ENCODE measurements at places on chromosomes 16 and 17.

GRCh38 chr17:329784-330420 is 22.7 kb downstream of the RPH3AL start:
- no peak for DNase-seq

DNA sequence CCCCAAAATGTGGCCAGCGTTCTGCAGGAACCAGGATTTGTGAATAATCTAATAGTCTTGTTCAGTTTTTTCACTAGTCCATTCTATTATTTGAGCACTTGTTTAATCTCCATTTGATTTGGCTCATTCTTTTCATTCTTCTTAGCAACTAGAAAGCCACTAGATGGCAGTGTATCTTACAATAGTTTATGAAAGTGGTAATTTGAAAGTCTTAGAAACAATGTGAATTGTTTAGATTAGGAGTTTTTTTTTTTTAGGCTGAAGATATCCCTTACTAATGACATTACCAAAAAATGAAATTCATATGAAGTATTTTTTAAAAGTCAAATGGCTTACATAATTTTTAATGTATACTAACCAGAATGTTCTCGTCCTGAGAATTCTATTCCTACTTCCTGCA is 6.7 kb downstream of the ERI2 start:
- no peak for DNase-seq

- DNase-seq = no peak
These were observed 32.9 kb downstream of the SRCIN1 start for GRCh38 chr17:38572669-38573365.

GRCh38 chr16:71311553-71312158 is 22.5 kb upstream of the CMTR2 start:
- DNase-seq = no peak

DNA sequence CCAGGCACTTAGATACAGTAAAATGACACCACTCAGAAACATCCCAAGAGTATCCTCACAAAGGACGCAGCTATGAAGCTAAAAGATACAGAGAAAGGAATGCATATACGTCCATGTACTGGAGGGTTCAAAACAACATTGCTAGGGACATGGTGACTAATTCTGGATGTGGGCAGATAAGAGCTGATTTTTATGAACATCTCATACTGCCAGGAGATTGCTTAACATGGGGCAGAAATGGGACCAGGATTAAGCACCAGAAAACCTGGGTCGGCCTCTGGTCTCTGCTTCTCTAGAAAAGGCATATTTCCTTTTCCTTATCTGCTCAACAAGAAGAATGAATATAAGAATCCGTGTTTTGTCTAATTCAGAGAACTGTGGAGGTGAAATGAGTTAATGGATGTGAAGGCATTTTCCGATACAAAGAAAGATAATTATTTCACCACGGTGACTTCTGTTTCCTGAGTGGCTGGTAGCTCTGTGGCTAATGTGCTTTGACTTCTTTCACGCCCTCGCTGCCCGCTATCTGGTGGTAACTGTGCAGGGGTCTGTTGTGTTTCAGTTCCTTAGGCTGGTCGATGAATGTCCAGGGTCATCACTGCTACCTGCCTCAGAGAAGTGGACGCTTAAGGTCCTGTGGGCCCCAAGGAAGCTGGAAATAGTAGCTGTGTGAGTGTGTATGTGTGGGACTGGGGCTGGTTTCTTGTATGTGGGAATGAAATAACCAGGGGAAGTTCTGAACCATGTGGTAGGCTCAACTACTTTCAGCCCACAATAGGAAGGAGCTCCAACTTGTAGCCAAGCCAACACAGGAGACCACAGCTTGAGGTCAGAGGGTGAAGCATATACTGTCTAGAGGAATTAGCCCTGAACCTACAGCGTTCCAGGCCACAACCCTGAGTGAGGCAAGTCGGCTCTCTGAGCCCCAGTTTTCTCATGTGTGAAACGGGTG is 15.8 kb upstream of the CCL5 start:
- no peak for DNase-seq
